ENCODE measurements at places on chromosomes 6 and 20. TPM values are rescaled to one million over a fixed set of nuclear protein-coding genes. Genes with fewer than 3 reads are reported as not detected.

DNA sequence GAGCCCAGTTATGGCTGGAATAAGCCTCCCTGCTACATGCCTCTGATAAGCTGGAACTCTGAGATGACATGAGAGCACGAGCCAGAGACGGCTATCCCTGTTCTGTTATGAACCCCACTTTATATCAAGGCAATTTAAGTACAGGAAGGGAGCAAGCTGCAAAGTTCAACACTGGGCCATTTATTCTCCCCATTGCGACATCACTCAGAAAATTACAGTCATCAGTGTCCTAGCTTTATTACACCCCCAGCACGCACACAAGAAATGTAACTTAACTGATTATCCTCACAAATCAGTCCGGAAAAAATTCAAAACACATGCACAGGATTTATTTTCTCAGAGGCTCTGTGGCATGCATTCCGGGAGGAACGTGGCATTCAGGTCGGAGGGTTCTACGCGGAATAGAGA, 125.3 kb upstream of the SLC2A12 start:
- DNase-seq, result no peak

DNA sequence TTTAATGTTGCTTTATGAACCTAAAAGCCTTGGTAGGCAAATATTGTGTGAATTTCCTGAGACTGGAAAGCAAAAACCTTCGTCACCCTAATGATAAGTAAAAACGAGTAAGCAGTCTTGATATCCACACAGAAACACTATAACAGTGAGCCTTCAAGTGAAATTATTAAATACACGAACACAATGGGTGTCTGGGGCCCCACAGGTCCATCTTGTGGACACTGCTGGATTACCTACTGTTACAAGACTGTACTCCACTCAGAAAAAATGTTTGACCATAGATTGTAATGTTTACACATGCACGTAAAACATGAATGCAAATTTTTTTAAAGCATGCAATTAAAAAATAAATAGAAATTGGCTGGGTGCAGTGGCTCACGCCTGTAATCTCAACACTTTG, 466.9 kb downstream of the CD83 start:
- DNase-seq, result no peak

Gene LAMP5
- 0.33 TPM for total RNA-seq

- DNase-seq, result no peak
These were observed 102.5 kb upstream of the BEND6 start for GRCh38 chr6:56852260-56853010.

GRCh38 chr6:11054722-11055121, 10.6 kb upstream of the ELOVL2 start:
- DNase-seq, result no peak

DNA sequence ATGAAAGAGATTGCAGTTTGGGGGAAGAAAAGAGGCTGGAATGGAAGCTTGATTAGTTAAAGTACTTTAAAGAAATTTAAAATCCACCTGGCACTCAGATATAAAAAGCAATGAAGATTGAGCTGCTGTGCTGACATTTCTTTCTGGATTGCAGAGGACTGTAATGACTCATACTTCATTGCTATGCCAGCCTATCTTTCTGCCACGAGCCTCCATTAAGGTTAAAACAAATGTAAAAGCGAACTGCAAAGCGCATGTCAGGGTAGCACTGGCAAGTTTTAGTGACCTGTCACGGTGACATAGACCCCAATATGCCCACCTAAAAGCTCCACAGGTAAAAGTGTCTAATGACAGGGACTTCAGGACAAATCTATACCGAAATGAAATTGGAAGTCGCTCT, 449.6 kb downstream of the C6orf118 start:
- no peak for DNase-seq

DNA sequence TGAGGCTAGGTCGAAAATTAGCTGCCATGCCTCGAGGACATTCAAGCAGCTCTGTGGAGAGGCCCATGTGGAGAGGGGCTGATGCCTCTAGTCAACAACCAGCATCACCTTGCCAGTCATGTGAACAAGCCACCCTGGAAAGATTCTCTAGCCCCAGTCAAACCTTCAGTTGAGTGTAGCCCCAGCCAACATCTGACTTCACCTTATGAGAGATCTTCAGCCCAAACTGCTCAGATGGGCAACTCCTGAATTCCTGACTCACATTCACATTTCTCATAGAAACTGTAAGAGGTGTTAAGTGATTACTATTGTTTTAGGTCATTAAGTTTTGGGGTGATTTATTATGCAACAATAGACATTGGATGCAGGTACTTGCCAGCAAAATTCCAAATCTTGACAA, 44.9 kb downstream of the GJA10 start:
- no peak for DNase-seq

GRCh38 chr6:96939007-96939805, 14.7 kb downstream of the KLHL32 start:
- no peak for DNase-seq

DNA sequence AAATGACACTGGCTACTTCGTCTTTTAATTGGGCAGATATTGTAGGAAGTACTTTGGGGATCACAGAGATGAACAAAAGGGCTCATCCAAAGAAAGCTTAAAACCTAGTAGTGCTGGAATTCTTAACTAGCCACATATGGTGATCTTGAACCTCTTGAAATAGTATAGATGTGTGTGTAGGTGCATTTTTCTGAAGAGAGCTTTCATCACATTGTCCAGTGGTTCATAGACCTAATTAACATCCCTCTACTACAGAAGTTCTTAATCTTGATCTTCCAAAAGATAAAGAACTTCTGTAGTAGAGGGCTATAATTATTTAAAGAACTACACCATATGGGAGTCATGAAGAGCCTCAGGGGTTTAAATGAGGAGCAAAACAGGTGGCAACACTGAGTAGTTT, 2.3 kb upstream of the PRIM2 start:
- DNase-seq, result no peak

Gene ADGB
- not detected for total RNA-seq

DNA sequence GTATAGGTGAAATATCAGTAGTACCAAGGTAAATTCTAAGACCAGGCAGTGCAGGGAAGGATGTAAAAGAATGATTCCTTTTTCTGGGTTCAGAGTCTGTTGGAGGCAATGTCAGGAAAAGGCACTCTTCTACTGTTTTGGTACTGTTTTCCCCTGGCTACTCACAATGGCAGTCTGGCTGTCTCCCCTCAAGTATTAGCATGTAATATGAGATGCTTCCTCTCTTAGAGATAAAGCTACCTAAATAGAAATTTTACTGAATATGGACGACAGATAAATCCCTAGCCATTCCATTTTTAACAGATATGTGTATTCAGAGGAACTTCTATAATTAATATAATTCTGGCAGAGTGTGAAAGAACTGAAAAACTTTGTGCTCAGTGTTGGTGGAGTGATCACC, 3.5 kb downstream of the RNF8 start:
- no peak for DNase-seq

DNA sequence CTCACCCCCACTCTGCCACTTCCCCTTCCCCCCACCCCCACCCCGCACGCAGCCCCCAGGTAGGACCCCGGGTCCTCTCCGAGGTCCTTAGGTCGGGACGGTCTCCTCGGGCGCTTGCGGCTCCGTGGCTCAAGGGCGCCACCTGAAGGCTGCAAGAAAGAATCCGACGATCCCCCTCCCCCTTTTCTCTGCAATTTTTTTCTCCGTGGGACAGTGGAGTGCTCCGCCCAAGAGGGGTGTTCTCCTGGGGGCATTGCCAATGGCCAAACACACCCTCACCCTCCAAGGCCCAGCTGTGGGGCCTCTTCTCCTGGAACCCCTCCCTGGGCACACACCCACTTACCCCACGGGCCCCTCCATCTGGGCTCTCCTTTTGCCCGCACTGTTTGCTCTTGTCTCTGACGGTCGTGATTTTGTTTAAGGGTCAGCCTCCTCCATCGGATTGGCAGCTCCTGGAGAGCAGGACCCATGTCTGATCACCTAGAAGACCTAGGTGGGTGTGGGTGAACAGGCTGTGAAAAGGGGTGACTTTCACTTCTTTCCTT, 1.1 kb upstream of the TMEM74B start:
- no peak for DNase-seq

GRCh38 chr6:79808921-79809320, 138.4 kb downstream of the ELOVL4 start:
- no peak for DNase-seq

Gene MYL9
- 112 TPM for total RNA-seq

Gene ID4
- total RNA-seq, result 45.9 TPM

Gene ZKSCAN4
- 7.2 TPM for total RNA-seq
